ENCODE measurements at places on chromosomes 12 and 14.

- DNase-seq, result no peak
Observed at GRCh38 chr12:9933958-9934357, 1.8 kb upstream of the CLEC2A start.

GRCh38 chr14:56172571-56172971 is 54.4 kb downstream of the PELI2 start:
- DNase-seq, result no peak

DNA sequence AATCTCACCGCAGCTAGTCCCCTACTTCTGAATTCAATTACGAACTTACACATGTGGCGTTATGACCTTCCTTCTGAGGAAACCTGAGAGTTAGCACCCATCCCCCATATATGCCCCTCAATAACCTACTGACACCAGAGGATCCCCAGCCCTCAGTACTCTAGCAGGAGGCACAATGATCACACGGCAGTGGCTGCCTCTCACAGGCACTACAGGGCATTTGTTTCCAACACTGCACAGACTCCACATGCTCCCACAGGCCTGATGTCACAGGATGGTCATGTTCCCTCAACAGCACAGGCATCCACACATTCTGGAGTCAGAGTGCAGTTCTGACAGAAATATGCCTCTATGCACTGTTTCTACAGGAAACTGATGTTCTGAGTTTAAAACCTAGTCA is 17.4 kb downstream of the PPP1CC start:
- DNase-seq, result no peak

GRCh38 chr14:45150386-45150890 is 14.7 kb downstream of the FANCM start:
- no peak for DNase-seq

GRCh38 chr12:46546634-46547273 is 174.2 kb upstream of the SLC38A2 start:
- DNase-seq, result no peak

- no peak for DNase-seq
Observed at GRCh38 chr14:44162197-44162596, 344.9 kb downstream of the FSCB start.

All from NCI-H510A (cell line).